Memory B cell (primary cell): ENCODE measurements at places on chromosomes 13 and 19.

GRCh38 chr19:7083076-7083956 lies 13.8 kb downstream of the ZNF557 start:
- no peak for DNase-seq

- DNase-seq: no peak
These were observed 67.3 kb downstream of the KLF12 start for GRCh38 chr13:74066937-74067336.

DNA sequence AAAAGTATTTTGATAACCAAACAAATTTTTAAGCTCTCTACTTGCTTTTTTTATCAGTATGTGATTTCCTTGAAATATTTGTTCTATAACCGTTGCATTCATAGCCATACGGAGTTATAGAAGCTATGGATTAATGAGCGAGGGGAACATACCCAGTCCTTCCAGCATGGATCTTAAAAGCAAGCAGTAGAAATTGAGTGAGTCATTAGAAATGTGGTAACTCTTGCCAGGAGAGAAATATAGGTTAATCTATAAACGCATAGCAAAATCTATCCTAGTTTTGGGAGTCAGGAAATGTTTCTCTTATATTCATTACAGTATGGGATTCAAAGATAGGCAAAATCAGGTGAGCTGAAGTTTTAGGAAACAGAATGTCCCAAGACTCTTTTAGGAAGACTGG lies 507.4 kb downstream of the DACH1 start:
- DNase-seq: no peak

- DNase-seq: no peak
These were observed 279.2 kb downstream of the DACH1 start for GRCh38 chr13:71587817-71588216.

DNA sequence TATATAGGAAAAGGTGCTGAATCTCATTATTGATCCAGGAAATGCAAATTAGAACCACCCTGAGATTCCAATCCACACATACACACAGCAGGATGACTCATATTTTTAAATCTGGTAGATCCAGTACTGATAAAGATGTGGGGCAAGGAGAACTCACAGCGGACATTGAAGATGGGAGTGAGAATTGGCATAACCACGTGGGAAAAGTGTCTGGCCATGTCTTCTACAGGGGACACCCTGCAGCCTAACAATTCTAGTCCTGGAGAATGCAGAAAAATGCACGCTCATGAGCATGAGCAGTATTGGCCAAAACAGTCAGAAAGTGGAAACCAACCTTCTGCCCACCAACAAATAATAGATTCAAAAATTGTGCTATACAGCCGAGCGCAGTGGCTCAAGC lies 13.5 kb upstream of the BCL3 start:
- DNase-seq: no peak

GRCh38 chr13:110923086-110923485 lies 8.2 kb upstream of the ANKRD10 start:
- no peak for DNase-seq

- DNase-seq: no peak
These were observed 49.3 kb upstream of the VSTM2B start for GRCh38 chr19:29476528-29476927.

DNA sequence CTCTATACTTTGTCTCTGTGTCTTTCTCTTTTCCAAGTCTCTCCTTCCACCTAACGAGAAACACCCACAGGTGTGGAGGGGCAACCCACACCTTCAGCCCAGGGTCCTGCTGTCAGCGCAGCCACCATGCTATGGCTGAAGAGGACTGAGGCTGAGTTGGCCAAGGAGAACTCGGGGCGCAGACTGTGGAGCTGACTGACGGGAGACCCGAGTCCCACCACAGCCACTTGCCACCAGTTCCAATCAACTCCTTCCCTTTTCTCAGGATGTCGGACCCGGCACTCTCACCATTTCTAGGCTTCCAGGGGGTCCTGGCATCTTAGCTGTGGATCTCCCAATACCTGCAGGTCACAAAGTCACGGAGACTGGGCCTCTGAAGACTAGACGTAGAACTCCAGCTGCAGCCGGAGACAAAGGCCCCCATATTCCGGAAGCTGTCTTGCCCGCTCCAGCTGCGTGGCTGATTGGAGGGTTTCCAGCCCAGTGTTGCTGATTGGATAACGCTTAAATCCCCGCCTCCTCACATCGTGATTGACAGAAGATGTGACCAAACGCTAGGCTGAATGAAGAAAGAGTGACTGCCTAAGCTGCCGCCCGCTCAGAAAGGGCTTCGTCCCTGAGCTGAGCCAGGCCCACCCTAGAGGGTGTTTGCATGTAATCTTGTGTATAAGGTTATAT lies 63.6 kb downstream of the ZNF429 start:
- DNase-seq: peak; percentile 59

DNA sequence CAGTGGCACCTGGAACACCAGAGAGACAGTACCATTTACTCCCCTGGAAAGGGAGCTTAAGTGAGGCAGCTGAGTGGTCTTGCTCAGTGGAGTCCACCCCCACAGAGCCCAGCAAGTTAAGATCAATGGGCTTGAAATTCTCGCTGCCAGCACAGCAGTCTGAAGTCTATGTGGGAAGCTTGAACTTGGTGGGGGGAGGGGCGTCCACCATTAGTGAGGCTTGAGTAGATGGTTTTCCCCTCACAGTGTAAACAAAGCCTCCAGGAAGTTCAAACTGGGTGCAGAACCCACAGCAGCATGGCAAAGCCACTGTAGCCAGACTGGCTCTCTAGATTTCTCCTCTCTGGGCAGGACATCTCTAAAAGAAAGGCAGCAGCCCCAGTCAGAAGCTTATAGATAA lies 30.3 kb upstream of the CEACAM4 start:
- DNase-seq: no peak

- DNase-seq: no peak
These were observed 408.3 kb downstream of the KLF5 start for GRCh38 chr13:73467125-73467524.

- DNase-seq: no peak
These were observed 28.0 kb downstream of the WDR88 start for GRCh38 chr19:33159893-33160292.

GRCh38 chr13:107216046-107216755 lies 648.3 kb upstream of the ARGLU1 start:
- no peak for DNase-seq

- no peak for DNase-seq
These were observed 16.4 kb upstream of the ZNF331 start for GRCh38 chr19:53521373-53522202.

GRCh38 chr19:16156904-16157303 lies 13.4 kb downstream of the HSH2D start:
- no peak for DNase-seq

- DNase-seq: no peak
These were observed 10.5 kb downstream of the GNG7 start for GRCh38 chr19:2691951-2692350.

DNA sequence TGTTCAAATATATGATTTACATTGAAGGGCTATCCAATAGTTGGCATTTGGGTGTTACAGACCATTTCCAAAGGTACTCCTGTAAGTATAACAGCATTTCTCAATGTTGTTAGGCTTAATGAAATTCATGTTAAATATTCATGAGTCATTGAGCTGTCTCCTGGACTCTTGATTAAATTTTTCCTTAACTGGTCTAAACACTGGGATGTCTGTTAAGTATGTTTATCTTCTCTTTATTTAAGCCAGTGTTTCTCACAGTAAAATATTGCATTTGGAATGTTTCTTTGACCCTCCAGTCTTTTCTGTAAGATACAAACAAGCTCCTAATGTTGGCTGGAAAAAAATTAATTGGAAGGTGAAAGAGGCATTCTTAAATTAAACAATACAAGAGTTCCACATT lies 402.5 kb upstream of the HTR2A start:
- no peak for DNase-seq

GRCh38 chr13:44421853-44422525 lies 48.4 kb downstream of the SERP2 start:
- DNase-seq: no peak

DNA sequence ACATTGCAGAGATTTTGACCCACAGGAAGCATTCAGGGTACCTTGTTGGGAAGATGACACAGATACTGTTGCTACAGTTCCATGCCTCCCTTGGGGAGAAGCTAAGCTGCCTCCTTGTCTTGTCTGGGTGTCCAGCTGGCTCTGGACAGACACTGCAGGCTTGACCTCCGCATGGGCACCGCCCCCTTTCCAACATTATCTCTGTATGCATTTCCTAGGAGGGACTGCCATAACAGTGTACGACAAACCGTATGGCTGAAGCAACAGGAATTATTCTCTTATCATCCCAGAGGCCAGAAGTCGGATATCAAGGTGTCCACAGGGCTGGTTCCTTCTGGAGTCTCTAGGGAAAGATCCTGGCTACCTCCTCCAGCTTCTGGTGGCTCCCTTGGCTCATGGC lies 67.0 kb upstream of the USE1 start:
- no peak for DNase-seq

GRCh38 chr19:14475251-14476073 lies at the start of gene PTGER1:
TSS of gene PTGER1 (minus strand) at chr19:14475354. CDS start at chr19:14474320, 1,034 bp downstream.
- no peak for DNase-seq

DNA sequence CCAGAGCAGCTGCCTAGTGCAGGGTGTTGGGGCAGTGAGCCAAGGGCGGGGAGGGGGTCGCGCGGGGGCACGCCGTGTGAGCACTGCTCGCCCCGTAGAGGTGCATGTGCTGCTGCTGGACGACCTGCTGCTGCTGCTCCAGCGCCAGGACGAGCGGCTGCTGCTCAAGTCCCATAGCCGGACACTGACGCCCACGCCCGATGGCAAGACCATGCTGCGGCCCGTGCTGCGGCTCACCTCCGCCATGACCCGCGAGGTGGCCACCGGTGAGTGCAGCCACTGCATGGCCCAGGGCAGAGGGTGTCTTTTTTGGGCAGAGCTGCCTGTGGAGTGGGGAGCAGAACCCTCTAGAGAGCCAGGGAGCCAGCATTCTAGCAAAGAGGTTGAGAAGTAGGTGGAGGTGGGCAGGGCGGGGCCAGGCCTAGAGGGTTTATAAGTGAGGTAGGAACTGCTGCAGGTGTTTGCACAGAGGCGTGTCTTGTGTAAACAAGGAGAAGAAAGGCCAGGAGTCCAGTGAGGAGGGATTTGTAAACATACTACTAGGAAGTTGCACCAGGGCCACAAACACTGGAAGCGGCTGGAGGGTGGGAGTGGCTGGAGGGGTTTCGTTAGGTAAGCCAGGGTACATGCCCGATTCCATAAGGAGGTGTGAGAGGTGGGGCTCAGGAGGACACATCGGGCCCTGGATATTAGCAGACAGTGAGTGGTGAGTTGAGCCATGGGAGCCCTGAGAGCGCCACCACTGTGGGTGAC lies 21.3 kb downstream of the ARHGEF1 start:
- no peak for DNase-seq

GRCh38 chr19:44762038-44762437 lies 13.5 kb downstream of the BCL3 start:
- no peak for DNase-seq

DNA sequence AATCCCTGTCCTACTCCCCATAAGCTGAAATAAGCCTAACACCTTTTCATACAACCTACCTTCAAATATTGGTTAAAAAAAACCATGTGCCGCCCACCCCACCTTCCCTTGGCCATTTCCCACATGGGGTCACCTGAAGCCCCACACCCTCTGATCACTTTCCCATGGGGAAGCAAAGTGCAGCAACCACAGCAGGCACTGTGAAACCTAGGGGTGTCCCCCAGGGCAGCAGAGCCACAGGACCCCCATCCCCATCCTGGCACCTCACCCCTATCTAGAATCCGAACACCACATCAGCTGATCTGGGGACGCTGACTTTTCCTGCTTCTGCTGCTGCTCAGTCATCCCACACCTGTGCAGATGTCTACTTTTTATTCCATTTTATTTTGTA lies 19.9 kb downstream of the CEACAM21 start:
- DNase-seq: no peak

DNA sequence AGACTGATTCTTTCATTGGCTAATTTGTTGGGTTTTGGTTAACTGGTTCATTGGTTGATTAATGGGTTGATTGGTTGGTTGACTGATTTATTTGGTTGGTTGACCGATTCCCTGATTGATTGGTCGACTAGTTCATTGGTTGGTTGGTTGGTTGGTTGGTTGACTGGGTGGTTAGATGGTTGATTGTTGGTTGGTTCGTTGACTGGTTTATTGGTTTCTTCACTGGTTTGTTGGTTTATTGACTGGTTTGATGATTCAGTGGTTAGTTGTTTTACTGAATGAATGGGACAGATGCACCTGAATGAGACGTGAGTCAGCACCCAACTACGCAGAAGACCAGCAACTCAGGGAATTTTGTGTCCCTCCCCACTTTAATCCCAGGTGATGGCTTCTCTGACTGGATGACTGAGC lies 2.7 kb upstream of the NUP62 start:
- no peak for DNase-seq

- no peak for DNase-seq
These were observed 4.4 kb downstream of the FFAR1 start for GRCh38 chr19:35352177-35352447.

- no peak for DNase-seq
These were observed at the start of gene PRSS57 for GRCh38 chr19:695352-695949. TSS of gene PRSS57 (minus strand) at chr19:695452. CDS start at chr19:695430, 22 bp downstream.

- no peak for DNase-seq
These were observed 1.4 kb downstream of the MATK start for GRCh38 chr19:3784607-3785450.

GRCh38 chr19:14407605-14408484 lies 11.3 kb downstream of the DDX39A start:
- DNase-seq: no peak

DNA sequence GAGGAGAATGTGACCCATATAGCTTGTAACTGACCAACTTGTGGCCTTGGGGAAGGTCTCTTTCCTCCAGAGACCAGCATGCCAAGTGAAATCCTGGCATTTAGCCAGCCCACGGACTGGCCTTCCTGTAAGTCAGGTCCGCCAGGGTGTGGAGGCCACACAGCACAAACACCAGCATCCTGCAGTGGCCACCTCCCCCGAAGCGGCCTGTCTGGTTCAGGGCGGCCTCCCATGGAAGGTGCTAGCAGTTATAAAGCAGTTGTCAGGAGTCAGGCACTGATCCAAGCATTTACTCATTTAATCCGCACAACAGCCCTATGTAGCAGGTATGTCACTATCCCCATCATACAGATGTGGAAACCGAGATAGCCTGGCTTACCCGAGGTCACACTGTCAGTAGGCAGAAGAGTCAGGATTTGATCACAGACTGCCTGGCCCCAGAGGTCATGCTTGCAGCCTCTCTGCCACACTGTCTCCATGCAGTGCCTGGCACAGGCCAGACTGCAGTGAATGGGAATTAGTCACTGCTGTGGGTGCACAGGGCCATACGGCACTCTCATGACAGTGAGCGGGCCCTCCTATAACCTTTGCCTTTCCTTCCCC lies 36.7 kb downstream of the CAPN12 start:
- no peak for DNase-seq

DNA sequence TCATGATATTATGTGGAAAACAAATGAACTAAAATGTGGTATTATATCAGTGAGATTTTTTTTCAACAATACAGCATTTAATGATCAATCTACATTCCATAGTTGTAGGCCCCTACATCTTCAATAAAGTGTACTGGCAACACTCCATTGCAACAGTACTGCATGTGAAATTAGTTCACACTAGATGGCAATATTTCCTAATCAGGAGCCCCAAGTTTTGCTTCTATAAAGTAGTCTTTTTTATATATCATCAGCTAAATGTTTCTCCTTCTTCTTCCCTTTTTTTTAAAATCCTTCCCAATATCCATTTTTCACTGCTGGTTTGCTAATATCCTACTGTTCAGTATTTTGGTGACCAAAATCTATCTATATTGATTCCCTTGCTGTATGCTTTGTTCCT lies 528.3 kb upstream of the ATXN8OS start:
- DNase-seq: no peak
